Omental fat pad (tissue), 4 donors: ENCODE measurements at places on chromosomes 4 and X. TPM values are rescaled to one million over a fixed set of nuclear protein-coding genes. Genes with fewer than 3 reads are reported as not detected.

Gene NSUN7
- total RNA-seq = 1.3 TPM

Gene CT45A3
- total RNA-seq = not detected

Gene USP51
- 1.1 TPM for total RNA-seq

Gene STK32B
- total RNA-seq = 2.6 TPM

Gene GAGE2A
- total RNA-seq = not detected

DNA sequence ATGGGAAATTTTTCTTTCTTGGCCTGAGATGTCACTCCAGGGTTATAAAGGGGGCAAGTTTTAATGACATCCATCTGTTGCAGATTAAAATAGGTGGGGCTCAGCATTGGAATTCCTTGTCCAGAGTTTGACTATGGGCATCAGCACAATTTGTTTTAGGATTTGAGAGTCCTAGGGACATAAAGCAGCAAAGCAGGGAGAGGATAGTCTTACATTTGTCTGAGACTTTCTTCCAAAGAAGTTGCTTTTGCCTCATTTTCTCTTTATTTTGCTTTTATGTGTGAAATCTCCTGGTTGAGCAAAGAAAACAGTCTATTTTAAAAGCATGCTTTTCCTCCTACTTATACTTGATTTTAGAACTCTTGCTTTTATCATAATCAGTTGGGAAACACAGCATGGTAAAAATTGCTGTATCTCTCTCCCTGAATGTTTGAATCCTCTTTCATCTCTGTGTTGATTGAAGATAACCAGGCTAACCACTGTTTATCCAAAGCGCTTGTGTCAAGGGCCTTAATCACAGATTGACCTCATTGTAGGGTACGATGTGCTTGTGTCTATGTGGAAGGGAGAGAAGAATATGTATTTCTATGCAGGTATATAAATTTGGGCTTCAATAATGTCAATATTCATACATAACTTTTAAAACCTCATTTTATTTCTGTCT is 121.5 kb downstream of the ANK2 start:
- no peak for DNase-seq

GRCh38 chr4:33998291-33998690 is 2246.0 kb downstream of the ARAP2 start:
- DNase-seq = no peak

DNA sequence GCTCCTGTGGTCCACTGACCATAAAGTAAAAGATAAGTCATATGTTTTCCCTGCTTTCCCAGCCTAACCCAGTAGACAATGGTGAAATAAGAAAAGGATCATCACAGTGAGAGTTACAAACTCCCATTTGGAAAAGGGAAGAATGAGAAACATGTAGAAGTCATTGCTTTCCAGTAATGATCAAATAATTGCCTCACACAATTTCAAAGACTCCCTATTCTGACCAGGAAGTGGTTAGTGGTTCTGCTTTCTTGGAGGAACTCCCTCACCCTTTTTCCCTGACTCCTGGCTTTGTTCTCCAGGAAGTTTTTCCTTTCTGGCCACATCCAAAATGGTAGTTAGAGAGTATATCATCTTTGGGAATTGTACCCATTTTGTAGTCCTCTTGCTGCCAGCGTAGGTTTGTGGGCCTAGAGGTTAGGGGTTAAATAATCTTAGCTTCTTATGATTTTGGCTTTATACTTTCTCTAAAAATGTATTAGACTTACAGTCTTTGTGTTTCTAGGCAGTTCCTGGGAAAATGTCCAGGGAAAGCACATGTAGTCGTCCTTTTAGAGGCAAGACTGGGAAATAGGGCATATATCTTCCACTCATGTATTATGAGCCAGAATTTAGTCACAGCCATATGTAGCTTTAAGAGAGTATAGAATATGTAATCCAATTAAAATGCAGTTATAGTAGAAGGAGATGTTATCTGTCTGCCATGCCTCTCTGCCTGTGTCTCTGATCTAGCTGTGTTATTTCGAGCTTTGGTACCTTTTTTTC is 10.5 kb downstream of the VAMP7 start:
- DNase-seq = no peak

- no peak for DNase-seq
Observed at GRCh38 chr4:39114436-39114835, 52.4 kb downstream of the KLHL5 start.

DNA sequence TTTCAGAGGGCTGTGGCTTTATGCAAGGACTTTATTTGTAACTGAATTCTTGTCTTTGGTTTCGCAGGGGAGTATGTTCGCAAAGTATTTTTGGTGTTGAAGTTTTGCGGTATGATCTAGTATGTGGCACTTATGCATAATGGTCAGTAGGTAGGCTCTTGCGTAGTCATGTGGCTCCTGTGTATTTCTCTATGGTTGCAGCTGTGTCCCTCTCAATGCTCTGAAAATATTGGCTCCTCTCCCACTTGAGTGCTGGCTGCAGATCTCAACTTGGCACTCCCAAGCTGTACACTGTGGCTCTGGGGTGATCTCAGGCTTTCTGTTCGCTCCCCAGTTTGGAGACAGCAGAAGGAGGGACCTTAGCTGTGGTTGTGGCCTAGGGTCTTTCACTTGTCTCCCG is 24.8 kb downstream of the ARMCX5 start:
- DNase-seq = no peak

DNA sequence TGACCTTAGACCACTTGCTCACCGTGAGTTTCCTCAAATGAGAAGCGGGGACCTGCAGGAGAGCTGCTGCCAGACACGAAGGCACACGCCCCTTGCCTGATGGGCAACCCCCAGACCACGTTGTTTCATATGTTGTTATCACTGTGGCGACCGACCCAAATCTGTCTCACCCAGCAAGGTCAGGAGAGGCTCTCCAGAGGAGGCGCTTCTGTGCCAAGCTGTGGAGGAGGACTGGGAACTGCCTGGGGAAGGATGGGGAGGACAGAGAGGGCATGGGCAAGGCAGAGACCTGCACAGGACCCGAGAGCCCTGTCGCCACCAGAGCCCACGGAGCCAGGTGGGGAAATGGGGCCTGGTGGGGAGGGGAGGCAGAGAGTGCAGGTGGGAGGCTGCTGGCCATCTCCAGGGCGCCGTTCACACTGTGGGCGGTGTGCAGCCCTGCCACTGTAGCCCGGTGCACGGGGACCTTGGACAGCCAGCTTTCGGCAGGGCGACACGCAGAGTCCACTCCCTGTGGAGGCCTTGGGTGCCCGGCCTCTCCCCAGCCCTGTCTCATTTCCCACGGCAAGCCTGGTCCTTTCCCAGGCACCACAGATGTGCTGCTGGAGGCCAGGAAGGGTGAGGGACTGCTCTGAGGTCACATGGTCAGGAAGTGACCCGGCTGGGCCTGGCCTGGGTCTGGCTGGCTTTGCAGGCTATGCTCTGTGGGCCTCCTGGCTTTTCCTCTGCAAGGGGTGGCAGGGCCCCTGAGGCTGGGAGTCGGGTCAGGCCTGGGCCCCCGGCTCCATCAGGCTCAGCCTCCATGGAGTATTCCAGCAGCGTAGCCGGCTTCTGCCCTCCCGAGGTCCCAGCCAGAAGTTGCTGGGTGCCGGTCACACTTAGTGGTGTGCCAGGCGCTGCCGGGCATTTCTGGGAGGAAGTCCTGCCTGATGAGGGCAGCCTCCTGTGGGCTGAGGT is 3.2 kb downstream of the HTRA3 start:
- no peak for DNase-seq

DNA sequence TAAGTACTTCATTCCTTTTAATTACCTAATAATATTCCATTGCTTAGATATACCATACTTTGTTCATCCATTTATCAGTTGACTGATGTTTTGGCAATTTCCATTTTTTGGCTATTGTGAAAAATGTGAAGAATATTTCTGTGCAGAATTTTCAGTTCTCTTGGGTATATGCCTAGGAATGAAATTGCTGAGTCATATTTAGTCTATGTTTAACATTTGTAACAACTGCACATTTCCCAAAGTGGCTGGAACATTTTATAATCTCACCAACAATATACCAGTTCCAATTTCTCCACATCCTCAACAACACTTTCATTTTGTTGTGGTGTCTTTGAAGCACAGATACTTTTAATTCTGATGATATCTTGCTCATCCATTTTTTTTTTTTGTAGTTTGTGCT is 215.5 kb downstream of the PDGFC start:
- DNase-seq = no peak

DNA sequence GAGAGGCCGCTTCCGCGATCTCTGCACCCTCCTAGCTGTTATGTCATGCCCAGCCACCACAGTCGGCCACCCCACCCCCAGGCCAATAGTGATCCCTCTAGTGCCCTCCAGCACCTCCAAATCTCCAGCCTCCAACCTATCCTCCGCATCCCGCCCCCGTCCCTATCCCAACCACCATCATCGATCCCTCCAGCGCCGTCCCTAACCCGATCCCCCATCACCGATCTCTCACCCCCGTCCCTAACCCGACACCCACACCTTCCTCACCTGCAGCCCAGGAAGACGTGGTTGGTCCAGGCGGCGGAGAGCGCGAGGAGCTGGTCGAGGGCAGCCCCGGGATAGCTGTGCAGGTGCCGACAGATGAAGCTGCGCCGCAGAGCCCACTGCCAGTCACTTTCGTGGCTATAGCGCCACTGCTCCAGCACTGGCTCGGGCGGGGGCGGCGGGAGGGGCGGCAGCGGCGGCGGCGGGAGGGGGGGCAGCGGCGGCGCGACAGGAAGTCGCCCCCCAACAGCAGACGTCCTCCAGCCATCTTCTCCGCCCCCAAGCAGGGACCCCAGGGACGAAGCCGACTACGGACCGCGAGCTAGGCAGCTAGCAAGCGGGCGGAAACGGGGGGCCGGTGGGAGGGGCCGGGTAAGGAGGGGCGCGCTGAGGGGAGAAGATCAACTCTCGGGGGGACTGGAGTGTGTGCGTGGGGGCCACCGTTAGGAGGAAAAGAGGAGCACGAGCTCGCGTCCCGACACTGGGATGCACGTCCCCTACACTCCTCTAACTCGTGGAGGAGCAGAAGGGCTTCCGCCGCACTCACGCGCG is 552 bp downstream of the NKRF start:
- DNase-seq = no peak

DNA sequence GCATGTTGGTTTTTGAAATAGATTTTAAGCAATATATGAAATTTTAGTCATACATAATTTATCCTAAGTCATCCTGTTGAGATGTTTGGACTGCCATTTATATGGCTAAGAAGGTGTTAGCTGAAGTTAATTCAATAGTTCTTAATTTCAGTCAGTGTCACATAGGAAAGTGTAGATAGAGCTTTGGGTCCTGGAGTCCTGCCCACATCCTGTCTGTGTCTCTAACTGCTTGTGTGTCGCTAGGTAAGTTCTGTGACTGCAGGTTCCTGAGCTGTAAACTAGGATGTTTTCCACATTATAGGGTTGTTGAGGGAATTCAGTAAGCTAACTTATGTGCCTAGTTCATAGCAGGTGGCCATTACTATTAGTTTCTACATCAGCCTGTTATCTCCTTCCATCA is 20.7 kb downstream of the OFD1 start:
- DNase-seq = no peak

GRCh38 chr4:46852800-46853199 is 56.2 kb downstream of the COX7B2 start:
- no peak for DNase-seq

DNA sequence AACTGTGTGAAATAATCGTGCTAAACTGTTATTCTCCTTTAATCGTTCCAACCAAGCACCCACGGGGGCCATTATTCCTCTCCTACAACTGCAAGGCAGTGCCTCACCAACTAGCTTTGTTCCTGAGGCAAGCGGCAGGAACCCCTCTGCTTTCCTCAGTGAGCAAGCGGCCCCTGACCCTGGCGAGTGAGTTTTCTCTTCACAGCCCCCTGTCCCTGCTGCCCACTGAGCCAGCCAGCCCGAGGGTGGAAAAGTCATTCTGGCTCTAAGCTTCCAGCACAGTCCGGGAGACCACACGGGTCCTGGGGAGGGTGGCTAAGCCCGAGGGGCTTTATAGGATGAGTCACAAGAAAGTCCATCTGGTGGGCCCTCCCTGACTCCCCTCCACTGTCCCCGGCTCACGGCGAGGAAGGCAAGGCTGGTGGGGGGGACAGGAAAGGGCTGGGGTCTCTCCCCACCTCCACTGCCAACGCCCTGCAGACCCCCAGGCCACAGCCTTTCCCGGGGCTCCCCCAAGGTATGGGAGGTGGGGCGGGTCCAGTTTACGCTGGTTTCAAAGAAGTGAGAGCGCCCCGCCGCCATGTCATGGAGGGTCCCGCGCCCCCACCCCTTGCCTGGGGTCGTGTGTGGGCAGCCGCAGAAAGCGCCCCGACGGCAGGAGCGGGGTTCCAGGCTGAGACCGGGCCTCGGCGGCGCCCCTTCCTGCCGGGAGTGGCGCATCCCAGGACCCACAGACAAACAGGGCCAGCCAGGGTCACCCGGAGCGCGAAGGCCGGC is 45.0 kb downstream of the CPLX1 start:
- no peak for DNase-seq

DNA sequence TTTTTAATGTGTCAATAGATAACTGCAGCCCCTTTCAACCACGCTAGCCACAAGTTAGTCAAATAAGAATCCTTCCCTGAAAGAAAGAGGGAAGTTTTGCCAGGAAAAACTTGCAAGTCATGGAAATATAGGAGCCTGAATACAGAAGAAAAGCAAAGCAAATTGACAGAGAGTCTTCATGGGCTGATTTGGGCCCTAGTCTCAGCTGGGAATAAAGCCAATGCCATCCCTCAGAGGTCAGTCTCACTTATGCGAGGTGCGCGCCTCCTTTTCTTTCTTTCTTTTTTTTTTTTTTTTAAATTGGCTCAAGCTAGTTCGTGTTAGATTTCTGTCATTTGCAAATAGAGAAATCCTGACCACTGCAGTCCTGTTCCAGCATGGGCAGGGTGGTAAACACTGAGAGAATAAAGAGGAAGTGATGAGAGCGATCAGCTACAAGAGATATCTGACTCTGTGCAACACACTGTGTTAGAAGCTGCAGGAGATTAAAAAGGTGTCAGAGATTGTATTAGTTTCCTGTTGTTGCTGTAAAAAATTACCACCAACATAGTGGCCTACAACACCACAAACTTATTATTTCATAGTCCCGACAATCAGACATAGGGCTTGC is 299.7 kb downstream of the LDB2 start:
- no peak for DNase-seq
